ENCODE measurements at places on chromosomes 7 and 10. TPM values are rescaled to one million over a fixed set of nuclear protein-coding genes. Genes with fewer than 3 reads are reported as not detected.

- no peaks in the 10 kb centered on the region for H3K4me1 ChIP-seq
- H3K27me3 ChIP-seq: no peaks in the 10 kb centered on the region
- no peak overlapping the region for H3K27ac ChIP-seq
- no peaks in the 10 kb centered on the region for H3K36me3 ChIP-seq
Measured at GRCh38 chr10:25493122-25493893, 318.5 kb downstream of the GPR158 start.

- no peak for DNase-seq
- no peak overlapping the region for H3K27ac ChIP-seq
- H3K4me1 ChIP-seq: no peaks in the 10 kb centered on the region
- no peak overlapping the region for H3K4me3 ChIP-seq
Measured at GRCh38 chr7:143321242-143321641, 5.3 kb downstream of the CLCN1 start.

- DNase-seq: no peak
- H3K4me3 ChIP-seq: peak overlapping the region; percentile 35
- H3K4me1 ChIP-seq: peaks cover 13% of the 10 kb centered on the region
- peaks cover 2% of the 10 kb centered on the region for H3K27me3 ChIP-seq
Measured at GRCh38 chr7:155344270-155344617, 46.6 kb downstream of the INSIG1 start.

- no peaks in the 10 kb centered on the region for H3K36me3 ChIP-seq
- no peak overlapping the region for H3K4me3 ChIP-seq
- DNase-seq: no peak
- H3K27ac ChIP-seq: no peak overlapping the region
Measured at GRCh38 chr10:101217044-101217425, 12.2 kb downstream of the LBX1 start.

The ITPRID1 gene
- not detected for total RNA-seq

Measured in naive thymus-derived CD4-positive, alpha-beta T cell (primary cell).